Right renal cortex interstitium (tissue), 3 donors: ENCODE measurements at places on chromosomes 2 and 18. TPM values are rescaled to one million over a fixed set of nuclear protein-coding genes. Genes with fewer than 3 reads are reported as not detected.

- DNase-seq = no peak
Observed at GRCh38 chr2:11407413-11407812, 58.5 kb downstream of the E2F6 start.

DNA sequence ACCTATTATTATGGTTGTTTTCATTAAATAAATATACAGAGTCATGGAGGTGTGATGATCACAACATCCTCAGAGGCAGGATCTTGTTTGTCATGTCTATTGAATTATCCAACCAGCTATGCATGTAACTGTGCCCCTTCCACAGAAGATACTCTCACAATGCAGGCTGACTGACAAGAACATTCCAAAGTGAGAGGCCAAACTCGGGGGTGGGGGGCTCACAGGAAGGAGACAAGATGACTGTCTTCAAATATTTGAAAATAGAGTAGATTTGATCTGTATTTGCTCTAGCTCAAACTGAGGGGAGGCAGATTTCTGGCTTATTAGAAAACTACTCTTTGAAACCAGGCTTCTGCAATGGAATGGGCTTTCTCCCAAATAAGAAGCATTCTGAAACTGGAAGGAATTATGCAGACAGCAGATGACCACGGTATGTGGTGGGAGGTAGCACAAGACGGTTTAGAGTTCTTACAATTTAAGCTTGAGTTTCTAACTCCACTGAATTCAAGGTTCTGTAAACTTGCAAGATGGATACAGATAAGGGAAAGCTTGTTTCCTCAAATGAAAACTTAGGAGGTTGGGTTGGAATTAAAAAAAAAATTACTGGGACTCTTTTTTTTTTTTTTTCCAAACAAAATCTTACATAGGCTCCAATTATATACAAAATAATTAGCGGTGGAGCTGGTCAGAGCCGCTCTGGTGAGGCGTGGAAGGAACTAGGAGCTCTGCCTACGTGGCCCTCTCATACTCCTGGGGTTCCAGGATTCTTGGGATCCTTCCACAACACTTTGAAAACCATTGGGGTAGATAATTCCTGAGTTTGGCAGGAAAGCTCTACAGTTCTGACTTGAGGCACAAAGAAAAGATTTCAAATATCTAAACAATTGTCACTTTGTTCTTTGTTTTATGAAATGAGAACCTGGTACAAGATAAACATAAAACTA, 79.3 kb downstream of the PLA2R1 start:
- DNase-seq = no peak

Gene UGT1A5
- not detected for polyA plus RNA-seq

Gene MAPRE2
- polyA plus RNA-seq = 33.4 TPM

- no peak for DNase-seq
Observed at GRCh38 chr18:49839012-49839411, 25.7 kb upstream of the ACAA2 start.

GRCh38 chr2:67215214-67216055, 181.7 kb upstream of the ETAA1 start:
- peak; percentile 55 for DNase-seq

GRCh38 chr2:58448845-58449244, 207.7 kb upstream of the FANCL start:
- DNase-seq = no peak

DNA sequence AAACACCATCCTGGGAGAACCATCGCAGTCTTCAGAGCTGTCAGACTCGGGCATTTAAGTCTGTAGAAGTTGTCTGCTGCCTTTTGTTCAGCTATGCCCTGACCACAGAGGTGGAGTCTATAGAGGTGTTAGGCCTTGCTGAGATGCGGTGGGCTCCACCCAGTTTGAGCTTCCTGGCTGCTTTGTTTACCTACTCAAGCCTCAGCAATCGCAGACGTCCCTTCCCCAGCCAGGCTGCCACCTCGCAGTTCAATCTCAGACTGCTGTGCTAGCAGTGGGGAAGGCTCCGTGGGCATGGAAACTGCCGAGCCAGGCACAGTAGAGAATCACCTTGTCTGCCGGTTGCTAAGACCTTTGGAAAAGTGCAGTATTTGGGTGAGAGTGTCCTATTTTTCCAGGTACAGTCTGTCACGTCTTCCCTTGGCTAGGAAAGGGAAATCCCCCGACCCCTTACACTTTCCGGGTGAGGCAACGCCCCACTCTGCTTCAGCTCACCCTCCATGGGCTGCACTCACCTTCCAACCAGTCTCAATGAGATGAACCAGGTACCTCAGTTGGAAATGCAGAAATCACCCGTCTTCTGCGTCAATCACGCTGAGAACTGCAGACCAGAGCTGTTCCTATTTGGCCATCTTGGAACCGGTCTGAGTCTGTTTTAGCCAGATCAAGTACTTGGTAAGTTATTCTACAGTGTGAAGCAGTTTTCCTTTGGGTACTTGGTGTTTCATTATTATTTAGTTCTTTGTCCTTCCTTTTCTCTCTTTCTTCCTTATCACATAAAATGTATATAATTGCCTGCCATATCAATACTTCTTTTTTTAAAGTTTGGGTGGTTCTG, 71.5 kb downstream of the CDC42EP3 start:
- no peak for DNase-seq

DNA sequence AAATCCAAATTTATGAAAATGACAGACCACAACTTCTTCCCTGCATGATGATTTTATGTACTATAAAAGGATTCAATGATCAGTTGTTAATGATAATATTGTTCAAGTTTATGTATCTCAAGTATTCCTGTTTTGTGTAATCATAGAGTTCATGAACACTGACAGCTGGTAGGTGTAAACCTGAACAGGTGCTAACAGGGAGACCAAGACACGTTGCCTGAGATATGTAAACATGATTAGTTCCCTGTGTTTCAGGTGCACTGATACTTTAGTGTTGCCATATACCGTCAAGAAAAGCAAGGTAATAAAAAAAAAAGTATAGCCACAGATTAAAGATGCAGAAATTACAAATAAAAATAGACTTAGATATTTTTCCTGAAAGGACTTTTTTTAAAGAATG, 131.8 kb downstream of the BAZ2B start:
- DNase-seq = no peak

DNA sequence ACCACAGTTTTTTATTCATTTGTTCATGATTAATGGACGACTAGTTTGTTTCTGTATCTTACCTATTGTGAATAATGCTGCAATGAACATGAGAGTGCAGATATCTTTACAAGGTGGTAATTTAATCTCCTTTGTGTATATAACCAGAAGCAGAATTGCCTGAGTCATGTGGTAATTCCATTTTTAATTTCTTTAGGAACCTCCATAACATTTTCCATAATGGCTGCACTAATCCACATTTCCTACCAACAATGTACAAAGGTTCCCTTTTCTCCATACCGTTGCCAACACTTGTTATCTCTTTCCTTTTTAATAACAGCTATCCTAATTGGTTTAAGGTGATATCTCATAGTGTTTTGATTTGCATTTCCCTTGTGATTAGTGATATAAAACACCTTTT, 36.5 kb downstream of the NCOA1 start:
- no peak for DNase-seq

Gene CD8A
- polyA plus RNA-seq = 0.26 TPM

Gene CTNNA2
- polyA plus RNA-seq = 4.4 TPM

- DNase-seq = no peak
Observed at GRCh38 chr2:169320561-169320960, 41.8 kb downstream of the LRP2 start.

Gene HSBP1L1
- 18.7 TPM for polyA plus RNA-seq

GRCh38 chr2:57908736-57909161, 137.9 kb upstream of the VRK2 start:
- DNase-seq = no peak

Gene ANKAR
- polyA plus RNA-seq = 8.0 TPM

DNA sequence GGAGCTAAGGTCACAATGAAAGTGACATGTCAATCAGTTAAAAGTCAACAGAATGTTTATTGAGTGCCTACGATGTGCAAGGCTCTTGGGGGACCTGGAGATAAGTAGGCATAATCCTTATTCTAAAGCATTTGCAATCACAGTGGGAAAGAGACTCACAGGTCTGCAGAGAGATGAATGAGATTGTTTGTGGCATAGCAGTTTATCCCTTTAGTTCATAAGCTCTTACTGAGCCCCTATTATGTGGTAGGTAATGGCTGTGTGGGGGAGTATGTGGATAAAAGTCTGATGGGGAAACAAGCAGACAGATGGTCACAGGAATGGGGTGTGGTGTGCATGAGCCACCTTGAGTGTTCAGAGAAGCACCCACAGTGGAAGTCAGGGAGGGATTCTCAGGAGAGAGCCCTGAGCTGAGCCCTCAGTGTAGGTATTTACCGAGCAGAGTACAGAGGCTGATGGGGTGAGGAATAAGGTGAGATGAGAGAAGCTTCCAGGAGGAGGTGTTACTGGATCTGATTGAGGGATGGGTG, 48.1 kb downstream of the EMILIN2 start:
- DNase-seq = no peak

DNA sequence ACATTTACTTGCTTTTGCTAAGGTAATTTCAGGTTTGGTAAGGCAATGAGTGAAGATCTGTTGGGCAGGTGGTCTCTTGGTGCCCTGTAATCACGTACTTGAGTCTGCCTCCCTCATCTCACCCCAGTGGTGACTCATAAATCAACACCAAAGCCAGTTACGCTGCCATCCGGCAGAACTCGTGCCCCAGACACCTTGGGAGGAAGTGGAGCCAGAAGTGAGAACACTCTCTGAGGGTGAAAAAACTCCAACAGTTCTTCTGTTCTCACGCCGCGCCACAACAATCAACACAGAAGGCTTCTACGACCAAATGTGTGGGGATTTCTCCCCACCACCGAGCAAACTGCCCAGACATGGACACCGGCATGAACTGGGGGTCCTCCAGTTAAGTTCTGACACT, 206.2 kb downstream of the ARL4C start:
- no peak for DNase-seq

- no peak for DNase-seq
Observed at GRCh38 chr2:101264360-101264939, 11.8 kb downstream of the CNOT11 start.

GRCh38 chr18:65906621-65907034, 155.8 kb downstream of the CDH7 start:
- no peak for DNase-seq

DNA sequence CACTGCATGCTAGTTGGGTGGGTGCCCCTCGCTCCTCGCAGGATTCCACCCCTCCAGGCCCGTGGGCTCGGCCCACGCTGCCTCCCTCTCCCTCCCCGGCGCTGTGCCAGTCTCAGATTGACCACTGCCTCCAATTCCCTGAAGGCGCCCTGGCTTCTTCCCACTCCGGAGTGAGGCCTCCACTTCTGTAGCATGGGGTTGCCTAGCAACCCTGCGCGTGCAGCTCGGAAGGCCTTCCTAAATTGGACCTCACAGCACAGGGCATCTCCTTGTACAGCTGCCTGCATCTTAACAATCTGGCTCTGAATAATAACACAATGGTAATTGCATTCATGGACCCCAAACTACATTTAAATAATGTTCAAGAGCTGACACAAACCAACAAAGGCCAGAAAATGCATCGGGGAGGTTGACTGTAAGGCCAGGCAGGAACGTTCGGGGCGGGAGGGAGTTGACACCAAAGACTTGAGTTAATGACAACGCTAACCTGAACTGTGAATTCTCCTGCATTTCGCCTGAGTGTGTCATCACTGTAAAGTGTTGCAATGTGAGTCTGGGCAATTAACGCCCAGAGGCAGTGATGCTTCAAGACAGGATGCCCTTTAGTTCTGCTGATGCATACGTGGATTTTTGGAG, 222.9 kb downstream of the ZBTB7C start:
- no peak for DNase-seq

DNA sequence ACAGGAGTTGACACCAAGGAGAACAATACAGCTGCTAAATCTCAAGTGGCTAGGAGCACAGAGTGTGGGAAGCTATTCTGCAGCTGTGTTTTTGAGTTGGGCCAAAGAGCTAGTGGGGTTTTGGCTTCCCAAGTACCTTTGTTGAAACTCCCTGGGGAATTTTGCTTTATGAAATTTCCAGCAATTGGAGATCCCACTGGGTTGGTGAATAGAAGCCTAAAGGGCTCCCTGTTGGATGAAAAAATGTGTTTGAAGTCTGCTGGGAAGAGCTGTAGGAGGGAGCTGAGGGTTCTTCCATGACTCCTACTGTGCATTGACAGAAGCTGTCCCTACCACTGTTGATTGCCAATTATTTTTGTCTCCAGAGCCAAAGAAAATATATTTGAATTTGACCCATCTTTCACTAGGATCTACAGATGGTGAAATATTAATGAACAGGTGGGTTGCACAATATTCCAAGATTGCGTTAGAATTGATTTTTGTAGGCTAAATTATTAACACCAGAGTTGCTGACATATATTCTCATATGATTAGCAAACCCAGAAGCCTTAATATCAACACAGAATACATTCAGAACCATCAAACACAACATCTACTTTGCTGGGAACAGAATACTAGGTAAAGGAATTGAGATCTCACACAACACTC, 95.4 kb upstream of the CYP1B1 start:
- DNase-seq = no peak

DNA sequence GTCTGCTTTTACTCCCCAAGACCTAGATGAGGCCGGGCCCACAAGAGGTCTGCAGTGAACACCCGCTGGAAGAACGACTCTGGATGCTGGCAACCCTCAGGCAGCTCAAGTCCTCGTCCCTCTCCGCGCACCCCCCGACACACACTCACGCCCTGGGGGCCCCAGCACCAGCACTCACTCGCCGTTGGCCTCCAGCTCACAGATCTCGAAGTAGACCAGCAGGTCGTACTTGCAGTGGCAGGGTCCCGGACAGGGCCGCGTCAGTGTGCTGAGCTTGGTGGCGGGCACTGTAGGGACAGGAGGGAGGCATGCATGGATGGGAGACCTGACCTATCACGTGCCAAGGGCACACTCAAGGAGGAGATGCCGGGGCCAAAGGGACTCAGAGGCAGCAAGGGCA, 49.4 kb downstream of the AQP12A start:
- no peak for DNase-seq

GRCh38 chr2:197208841-197209240, 101.7 kb downstream of the ANKRD44 start:
- DNase-seq = no peak

GRCh38 chr18:10085876-10086275, 172.1 kb downstream of the VAPA start:
- DNase-seq = no peak

DNA sequence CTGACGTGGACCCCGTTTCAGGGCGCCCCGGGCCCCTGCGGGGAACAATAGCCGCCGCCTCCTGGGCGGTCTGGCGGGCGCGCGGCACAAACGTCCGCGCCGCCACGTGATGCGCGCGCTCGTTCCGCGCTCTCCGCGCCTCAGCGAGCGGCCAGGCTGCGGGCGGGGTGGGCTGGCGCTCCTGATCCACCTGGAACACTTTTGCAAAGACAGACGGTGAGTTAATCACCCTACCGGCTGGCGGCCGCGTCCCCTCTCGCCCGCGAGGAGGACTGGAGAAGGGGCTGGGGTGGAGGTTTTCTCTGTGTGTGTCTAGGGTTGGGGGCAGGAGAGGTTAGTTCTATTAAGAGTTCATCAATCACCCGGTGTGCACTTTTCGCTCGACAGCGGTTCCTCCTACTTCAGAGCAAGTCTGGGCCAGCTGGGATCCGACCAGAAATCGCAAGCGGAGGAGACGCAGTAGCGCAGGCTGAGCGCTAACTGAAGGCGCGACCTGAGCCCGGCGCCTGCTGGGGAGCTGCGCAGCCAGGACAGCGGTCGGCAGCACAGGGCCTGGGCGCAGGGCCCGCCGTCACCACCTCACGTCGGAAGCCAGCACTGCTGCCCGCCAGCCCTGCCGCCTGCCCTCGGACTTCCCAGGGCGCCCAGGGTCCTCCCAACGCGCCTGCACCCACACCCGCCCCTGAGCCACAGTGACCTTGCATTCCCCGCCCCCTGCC, 10.3 kb upstream of the HOXD1 start:
- no peak for DNase-seq
